ENCODE measurements at places on chromosomes 12 and 14.

DNA sequence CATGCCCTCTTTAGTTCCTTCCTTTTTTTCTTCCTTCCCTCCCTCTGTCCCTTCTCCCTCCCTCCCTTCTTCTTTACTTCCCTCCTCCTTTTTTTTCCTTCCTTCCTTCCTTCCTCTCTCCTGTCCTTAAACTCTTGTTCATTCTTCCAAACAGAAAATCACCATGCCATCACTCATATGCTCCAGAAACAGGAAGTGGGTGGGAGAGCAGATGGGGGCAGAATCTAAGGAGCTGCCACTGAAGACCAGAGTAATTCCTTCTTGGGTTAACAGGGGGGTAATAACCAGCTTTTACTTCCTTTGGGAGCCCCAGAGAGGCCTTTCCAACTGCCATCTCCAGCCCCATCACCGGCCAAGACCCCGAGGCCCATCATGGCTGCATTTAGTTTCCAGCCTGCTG, 51.2 kb downstream of the SVOP start:
- no peaks in the 10 kb centered on the region for H3K36me3 ChIP-seq
- H3K4me1 ChIP-seq: no peaks in the 10 kb centered on the region
- no peak for DNase-seq
- no peaks in the 10 kb centered on the region for H3K27me3 ChIP-seq
- no peak overlapping the region for H3K4me3 ChIP-seq
- H3K27ac ChIP-seq: no peak overlapping the region

GRCh38 chr12:74537126-74537706, 419 bp upstream of the ATXN7L3B start:
- H3K36me3 ChIP-seq: no peaks in the 10 kb centered on the region
- no peak for DNase-seq
- no peaks in the 10 kb centered on the region for H3K4me1 ChIP-seq

- H3K36me3 ChIP-seq: no peaks in the 10 kb centered on the region
- no peaks in the 10 kb centered on the region for H3K4me1 ChIP-seq
- no peak for DNase-seq
- H3K27me3 ChIP-seq: no peaks in the 10 kb centered on the region
- H3K27ac ChIP-seq: no peak overlapping the region
- H3K4me3 ChIP-seq: no peak overlapping the region
Measured at GRCh38 chr12:12272869-12273268, 6.0 kb upstream of the LRP6 start.

- no peak overlapping the region for H3K27ac ChIP-seq
- no peaks in the 10 kb centered on the region for H3K4me1 ChIP-seq
- H3K27me3 ChIP-seq: no peaks in the 10 kb centered on the region
Measured at GRCh38 chr12:31877884-31878283, 81.3 kb upstream of the RESF1 start.

Data from uterus (tissue), 4 donors.